ENCODE measurements at places on chromosomes 11 and 22.
A peak's percentile ranks its signal among the peaks of the same experiment; 100 is the strongest.

- DNase-seq: no peak
These were observed 259.9 kb downstream of the BUD13 start for GRCh38 chr11:116512841-116513240.

DNA sequence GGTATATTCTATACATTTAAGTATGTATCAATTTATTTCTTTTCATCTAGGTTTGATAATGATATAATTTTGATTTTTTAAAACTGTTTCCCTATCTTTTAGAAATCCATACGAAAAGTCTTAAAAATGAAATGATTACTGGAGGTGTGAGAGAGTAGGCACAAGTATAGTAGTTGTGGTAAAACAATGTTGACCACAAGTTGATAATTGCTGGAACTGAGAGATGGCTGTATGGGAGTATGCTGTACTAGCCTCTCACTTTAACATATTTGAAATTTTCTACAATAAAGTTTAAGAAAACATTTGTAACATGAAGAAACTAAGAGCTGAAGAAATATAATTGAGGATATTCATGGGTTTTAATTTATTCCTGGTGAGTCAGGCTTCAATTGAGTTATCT is 30.0 kb downstream of the FSHB start:
- DNase-seq: no peak

DNA sequence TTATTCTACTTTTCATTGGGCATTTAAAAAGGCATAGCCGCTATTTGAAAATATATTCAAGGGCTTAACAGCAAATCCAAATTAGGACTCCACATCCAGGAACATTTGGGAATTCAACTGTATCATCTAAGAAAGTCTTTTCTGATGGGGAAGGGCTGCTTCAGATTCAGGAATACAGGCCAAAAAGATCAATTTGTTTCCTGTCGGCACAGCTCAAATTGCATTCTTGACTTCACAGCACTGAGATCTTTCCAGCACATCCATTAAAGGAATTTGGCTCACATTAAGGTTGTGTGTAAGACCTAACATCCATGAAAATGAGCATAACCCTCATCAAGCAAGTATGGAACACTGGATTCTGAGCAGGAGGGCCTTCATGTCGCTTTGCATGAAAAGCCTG is 1169.5 kb upstream of the CCDC90B start:
- DNase-seq: no peak

GRCh38 chr22:28903080-28903479 is 19.7 kb downstream of the ZNRF3 start:
- peak; percentile 62 for DNase-seq

DNA sequence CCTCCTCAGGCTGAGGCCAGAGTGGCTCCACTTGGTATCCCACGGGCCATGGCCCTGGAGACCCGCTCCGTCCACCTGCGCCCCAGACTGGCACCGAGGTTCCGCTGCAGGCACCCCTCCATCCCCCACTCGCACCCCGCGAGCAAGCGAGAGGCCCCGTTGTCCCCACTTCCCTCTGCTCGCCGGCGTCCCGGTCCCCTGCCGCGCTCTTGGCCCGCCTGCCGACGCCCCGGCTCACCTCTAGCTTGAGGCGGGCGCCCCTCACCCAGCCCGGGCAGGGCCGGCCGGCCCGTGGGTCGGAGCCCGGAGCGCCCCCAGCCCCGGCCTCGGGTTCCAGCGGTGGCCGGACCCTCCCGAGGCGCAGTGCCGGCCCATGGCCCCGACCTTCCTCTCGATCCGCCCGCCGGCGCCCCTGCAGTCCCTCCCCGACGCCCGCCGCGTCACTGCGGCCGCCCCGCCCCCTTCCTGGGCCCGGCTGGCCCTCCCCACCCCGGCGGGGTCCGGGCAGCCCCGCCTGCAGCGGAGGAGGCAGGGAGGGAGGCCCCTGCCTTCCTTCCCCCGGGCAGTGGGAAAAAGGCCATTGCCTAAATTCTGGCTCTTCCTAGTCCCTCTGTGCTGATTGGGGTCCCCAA is at the start of gene PITPNM1:
Gene PITPNM1 (minus strand): TSS at position 414 of the 632 bp plus-strand sequence. CDS start 1,183 bp downstream, outside the sequence.
- peak; percentile 89 for DNase-seq

- DNase-seq: no peak
These were observed 13.5 kb downstream of the NUMA1 start for GRCh38 chr11:72066855-72067254.

GRCh38 chr11:115591380-115591779 is 87.2 kb upstream of the CADM1 start:
- DNase-seq: no peak

DNA sequence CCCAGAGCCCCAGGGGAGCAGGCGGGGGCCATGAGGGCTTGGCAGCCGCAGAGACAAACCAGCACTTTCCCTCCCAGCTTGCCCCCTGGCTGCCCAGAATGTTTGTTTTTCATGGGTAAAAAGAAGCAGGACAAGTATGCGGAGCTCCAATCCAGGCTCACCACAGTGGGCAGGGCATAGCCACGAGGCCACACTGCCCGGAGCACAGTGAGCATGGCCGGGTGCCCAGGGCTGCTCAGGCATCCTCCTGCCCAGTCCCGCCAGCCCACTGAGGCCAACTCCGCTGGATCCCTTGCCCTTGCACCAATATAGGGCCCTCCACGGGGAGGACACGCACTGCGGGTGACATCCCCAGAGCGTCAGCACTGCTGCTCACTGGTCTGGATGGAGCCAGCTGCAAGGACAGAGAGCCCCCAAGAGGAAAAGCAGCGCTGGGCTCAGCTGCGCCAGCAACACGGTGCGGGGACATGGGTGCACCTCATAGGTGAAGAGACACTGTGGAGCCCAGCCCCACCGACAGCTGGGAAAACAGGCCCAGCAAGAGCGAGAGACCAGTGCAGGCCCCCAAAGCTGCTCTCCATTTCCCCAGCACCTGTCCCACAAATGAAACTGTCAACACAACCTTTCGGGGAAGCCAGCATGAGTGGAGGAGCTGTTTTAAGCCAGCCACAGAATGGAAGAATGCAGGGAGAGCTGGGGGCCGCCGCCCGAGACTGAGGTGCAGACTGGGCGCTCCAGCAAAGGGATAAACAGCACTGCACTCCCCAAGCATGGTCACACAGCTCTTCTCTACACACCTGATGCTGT is 24.8 kb downstream of the ARVCF start:
- no peak for DNase-seq

DNA sequence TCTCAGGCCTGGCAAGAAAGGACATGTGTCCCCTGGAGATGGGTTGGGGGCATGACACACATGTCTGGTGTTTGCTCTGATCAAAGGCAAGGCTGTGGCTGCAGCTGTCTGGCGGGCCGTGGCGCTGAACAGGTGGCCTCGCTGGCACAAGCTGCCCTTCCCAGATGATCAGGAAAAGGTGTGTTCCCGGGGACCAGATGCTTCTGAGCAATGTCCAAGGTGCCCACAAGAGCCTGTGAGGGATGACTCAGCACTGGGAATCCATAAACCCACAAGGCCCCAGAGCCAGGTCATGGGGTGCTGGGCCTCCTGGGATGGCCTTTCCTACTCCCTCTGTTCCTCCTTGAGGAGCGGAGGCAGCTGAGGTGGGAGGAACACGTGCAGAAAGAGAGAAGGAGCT is 9.7 kb upstream of the LRP5 start:
- no peak for DNase-seq

DNA sequence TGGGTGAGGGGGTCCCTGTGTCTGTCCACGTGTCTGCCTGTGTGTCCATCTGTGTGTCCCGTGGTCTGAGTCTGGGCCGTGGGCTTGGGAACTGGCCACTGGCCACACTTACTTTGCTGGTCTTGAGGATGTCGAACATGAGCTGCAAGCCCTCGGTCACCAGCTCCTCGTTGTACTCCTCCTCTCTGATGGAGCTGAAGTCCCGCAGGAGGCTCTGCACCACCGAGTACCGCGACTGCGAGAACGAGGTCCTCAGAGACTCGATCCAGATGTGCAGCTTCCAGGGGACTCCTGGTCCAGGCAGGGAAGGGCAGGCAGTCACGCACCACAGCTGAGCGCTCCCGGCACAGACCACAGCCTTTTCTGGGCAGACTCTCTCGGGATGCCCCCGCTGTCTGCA is 55.4 kb downstream of the NAT10 start:
- no peak for DNase-seq

- no peak for DNase-seq
These were observed 378.1 kb downstream of the CADM1 start for GRCh38 chr11:115126092-115126491.

GRCh38 chr11:46413760-46414465 is 22.3 kb upstream of the CHRM4 start:
- DNase-seq: no peak

GRCh38 chr22:24576778-24577177 is 16.1 kb downstream of the LRRC75B start:
- no peak for DNase-seq
